ENCODE measurements at places on chromosomes 12 and 14.

DNA sequence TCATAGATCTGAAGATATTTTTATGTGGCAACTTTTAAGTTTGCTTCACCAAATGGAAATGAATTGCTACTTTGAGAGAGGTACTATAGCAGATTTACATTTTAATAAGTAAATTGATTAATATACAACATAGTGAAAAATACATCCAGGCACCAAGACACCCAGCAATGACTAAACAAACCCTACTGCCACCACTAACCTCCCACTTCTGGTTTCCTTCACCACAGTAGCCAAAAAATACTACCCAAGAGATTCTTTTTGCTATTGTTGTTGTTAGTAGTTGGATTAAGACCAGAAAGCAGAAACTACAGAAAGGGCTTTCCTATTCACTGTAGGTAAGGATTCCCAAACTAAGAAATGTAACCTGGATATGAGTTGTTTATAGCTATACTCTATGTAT lies 54.1 kb downstream of the COCH start:
- DNase-seq, result no peak

- no peak for DNase-seq
These were observed 9.4 kb downstream of the SETD1B start for GRCh38 chr12:121812921-121813896.

DNA sequence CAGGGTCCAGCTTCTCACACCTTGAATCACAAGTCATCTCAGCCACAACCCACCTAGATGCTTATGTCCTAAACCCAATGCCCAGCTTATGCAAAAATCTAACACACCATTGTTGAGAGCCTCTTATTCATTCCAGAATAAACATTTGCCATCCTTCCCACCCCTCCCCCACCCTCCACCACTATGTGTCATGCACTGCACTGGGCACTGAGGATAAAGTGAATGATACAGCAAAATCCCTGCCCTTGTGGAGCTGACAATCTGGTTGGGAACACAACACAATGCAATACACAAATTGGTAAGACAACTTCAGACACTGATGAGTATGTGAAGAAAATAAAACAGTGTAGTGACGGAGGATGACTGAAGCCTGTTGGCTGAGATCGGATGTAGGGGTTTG lies 1.4 kb upstream of the GLTP start:
- DNase-seq, result no peak

GRCh38 chr14:89641495-89642175 lies 224.6 kb upstream of the FOXN3 start:
- DNase-seq, result no peak

- no peak for DNase-seq
These were observed 428 bp downstream of the RNF41 start for GRCh38 chr12:56221232-56221756.

GRCh38 chr12:12887471-12887870 lies 3.9 kb upstream of the GPRC5A start:
- DNase-seq, result no peak

DNA sequence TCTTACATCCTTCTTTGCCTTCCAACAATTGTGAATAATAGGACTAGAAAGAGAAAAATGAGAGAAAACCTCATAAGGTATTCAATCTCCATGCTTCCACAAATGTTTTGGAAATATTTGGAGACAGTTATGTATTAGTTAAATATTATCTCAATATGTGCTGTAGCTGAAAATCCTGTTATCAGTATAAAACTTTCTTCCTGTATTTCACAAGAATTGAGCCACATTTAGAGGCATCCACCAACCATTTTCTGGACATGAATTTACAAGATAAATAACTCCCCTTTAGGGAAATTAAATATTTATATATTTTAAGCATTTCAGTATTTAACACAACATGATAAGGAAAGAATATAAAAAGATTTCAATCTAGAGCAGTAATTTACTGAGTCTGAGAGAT lies 200.3 kb downstream of the GPHN start:
- DNase-seq, result no peak

- DNase-seq, result no peak
These were observed at the start of gene CLEC4A for GRCh38 chr12:8123124-8123912. CLEC4A (plus strand) TSS chr12:8123617; CDS start chr12:8123879, 262 bp downstream.

GRCh38 chr14:37753459-37753858 lies 158.0 kb downstream of the TTC6 start:
- DNase-seq, result no peak

DNA sequence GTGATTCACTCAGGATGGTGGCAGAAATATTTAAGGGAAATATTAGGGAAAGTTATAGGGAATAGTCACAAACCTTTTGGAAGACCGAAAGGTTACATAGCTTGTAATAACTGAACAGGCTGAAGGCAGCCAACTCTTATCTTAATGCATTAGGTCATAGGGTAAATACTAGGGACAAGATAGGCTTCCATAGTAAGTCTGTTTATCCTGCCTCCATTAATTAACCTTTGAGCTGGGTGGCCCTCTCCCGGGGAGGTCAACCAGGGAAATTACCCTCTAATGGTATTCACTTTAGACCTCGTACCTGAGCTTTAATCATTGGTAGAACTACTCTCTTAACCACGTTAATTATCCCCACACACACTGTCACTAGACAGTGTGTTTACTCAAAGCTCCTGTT lies 981.8 kb downstream of the SLC16A7 start:
- no peak for DNase-seq

DNA sequence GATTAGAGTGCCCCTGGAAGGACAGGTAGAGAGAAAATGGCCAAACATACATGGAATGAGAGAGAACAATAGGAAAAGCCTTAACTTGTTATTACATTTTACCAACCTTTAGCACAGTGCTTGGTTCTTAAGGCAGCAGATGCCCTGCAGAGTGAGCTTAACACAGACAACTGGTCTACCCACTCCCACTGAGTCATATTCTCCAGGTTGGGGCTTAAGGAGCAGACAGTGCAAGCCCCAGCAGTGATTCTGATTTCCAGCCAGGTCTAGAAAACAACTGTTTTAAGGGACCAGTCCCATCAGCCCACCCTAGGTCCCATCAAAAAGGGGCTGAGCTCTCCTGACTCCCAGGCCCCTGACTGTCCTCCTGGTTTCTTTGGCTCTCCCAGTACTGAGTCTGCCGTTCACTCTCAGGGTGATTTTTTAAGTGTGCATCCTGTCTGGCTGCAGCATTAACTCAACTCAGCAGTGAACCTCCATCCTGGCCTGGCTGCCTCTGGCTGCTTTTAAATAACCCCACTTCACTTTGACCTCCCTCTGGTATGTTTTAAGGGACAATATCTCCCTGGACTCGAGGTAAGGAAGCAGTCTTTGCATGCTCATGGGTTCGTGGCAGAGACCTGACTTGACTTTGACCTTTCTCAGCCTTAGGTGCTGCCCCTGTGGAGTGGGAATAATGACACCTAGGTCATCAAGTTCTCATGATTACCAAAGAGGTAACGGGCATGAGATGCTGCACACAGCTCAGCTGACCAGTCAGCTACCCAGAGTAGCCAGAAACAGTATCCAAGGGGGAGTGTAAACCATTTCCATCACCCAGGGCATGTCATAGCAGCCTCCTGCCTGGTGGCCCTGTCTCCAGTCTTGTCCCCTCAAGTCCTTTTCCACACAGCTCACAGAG lies 210.7 kb upstream of the PWP1 start:
- no peak for DNase-seq

DNA sequence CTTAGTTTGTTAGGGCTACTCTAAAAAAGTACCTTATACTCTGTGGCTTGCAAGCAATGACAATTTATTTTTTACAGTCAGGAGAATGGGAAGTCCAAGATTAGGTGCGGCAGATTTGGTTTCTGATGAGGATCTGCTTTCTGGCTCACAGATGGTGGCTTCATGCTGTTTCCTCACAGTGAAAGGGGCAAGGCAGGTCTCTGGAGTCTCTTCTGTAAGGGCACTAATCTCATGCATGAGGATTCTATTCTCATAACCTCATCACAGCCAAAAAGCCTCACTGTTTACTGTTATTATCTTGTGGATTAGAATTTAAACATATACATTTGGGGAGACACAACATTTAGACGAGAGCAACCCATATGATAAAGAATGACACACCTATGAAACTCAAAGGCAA lies 1957.4 kb upstream of the SEL1L start:
- DNase-seq, result no peak

- DNase-seq, result no peak
These were observed 288.0 kb downstream of the ERC1 start for GRCh38 chr12:1279050-1279449.

- no peak for DNase-seq
These were observed 104.3 kb downstream of the DUSP6 start for GRCh38 chr12:89247967-89248366.

GRCh38 chr12:66041651-66042363 lies 88.7 kb downstream of the LLPH start:
- no peak for DNase-seq

DNA sequence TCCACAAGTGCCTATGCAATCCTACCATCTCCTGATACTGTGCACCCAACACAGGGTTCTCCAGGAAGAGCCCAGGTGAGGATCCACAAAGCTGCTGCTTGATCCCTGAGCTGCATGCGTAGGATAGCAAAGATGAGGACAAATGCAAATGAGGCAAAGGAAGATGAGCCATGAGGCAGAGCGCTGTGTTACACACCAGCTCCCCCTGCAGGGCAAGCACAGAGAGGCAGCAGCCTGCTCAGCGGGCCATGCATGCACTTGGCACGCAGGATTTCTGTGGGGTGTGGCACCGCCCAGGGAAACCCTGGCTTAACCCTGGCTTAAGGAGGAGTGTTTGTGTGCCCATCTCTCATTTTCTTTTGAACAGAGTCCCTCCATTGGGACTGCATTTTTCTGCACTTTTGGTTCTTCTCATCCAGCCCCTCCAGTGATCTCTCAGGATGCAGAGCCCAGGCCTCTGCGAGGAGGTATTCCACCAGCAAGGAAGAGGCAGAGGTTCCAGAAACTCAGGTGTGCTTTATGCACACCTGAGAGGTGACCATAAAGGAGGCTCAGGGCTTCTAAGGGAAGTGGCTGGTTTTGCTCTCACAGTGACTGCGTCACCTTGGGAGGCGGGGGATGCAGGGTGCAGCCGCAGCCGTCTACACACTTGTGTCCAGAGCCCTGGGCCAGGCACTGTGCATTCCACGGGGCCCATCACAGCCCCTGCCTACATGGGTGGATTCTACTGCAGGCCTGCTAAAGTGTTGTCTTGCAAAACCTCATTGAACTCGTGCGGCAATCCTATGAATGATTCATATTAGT lies 973.3 kb upstream of the TMEM132C start:
- DNase-seq, result no peak

GRCh38 chr12:57609101-57609780 lies 2.0 kb upstream of the ARHGEF25 start:
- no peak for DNase-seq

GRCh38 chr14:76309572-76310162 lies 66.3 kb upstream of the ESRRB start:
- DNase-seq, result no peak

- DNase-seq, result no peak
These were observed 27.3 kb downstream of the PPFIBP1 start for GRCh38 chr12:27551172-27551840.

- no peak for DNase-seq
These were observed 32.5 kb downstream of the SRGAP1 start for GRCh38 chr12:63876980-63877379.

Measured in stimulated activated CD8-positive, alpha-beta memory T cell treated with anti-CD3 and anti-CD28 coated beads, Interleukin-4, amount 100 ng/mL, for 1 hour (primary cell).